Stomach (tissue), 19 donors: ENCODE measurements at places on chromosomes 5 and 9. TPM values are rescaled to one million over a fixed set of nuclear protein-coding genes. Genes with fewer than 3 reads are reported as not detected.
A peak's percentile ranks its signal among the peaks of the same experiment; 100 is the strongest.

GRCh38 chr5:68749631-68750030, 344.2 kb upstream of the SLC30A5 start:
- H3K36me3 ChIP-seq = no peaks in the 10 kb centered on the region
- no peaks in the 10 kb centered on the region for H3K27me3 ChIP-seq
- no peak for DNase-seq
- no peak overlapping the region for H3K4me3 ChIP-seq

DNA sequence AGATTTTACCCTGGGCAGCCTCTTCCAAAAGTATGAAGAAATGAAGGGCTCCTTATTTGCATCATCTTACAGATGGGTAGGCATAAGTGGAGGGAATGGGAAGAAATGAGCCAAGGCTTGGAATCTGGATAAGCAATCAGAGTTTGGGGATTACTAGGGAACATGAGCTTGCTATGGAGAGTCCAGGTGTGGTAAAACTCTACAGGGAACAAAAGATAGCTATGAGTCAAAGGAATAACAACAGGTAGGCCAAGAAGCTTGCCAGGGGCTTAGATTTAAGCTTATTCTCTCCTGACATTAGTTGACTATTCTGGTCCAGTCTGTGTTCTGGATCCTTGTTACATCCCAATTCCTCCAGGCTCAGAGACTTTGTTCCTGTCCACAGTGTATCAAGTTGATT, 16.4 kb downstream of the RFK start:
- DNase-seq = no peak
- H3K27me3 ChIP-seq = no peaks in the 10 kb centered on the region
- H3K36me3 ChIP-seq = no peaks in the 10 kb centered on the region

SIT1 gene
- not detected for total RNA-seq

LCN9 gene
- not detected for total RNA-seq

- no peak overlapping the region for H3K27ac ChIP-seq
- no peak overlapping the region for H3K4me3 ChIP-seq
- no peaks in the 10 kb centered on the region for H3K27me3 ChIP-seq
- no peak for DNase-seq
- H3K4me1 ChIP-seq = no peaks in the 10 kb centered on the region
These were observed 1020.0 kb upstream of the ARRDC3 start for GRCh38 chr5:92402956-92403702.

DNA sequence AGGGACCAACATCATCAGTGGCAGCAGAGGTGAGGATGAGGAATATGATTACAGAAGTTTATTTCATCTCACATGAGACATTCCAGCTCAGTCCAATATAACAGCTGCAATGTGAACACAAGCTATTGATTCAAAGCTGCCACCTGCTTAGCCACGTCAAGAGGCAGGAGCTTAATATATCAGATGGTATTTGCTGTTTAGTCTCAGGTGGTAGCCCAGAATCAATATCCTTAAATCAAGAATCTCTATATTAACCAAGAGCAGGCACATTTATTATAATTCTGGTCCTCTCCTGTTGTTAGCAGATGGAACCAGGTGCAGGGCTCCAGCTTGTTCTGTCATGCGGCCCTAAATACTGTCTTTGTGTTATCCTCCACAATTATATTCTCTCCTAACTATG, 431.6 kb downstream of the ICE1 start:
- no peak overlapping the region for H3K27ac ChIP-seq
- no peak for DNase-seq
- no peaks in the 10 kb centered on the region for H3K27me3 ChIP-seq
- H3K4me1 ChIP-seq = no peaks in the 10 kb centered on the region
- H3K36me3 ChIP-seq = no peaks in the 10 kb centered on the region

GRCh38 chr5:94469894-94470329, 148.5 kb downstream of the KIAA0825 start:
- H3K27ac ChIP-seq = no peak overlapping the region
- no peak for DNase-seq
- H3K4me1 ChIP-seq = no peaks in the 10 kb centered on the region
- H3K4me3 ChIP-seq = no peak overlapping the region

MAP3K1 gene
- 6.1 TPM for total RNA-seq

DNA sequence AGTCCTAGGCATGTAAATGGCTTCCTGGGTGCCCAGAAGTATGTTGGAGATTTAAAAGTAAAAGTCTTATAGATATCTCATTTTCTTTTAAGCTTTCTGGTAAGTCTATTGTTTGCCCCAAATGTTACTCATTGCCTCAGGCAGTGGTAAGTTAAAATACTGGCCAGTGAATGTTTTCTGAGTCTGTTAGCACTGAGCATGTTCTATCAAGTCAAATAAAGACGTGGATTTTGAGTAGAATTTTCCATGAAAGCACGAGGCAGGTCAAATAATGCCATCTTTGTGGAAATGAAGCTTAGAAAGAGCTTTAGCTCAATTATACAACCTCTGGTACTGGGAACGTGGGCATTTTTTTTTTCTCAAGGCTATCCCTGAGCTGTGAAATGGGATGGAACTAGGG, 651.3 kb upstream of the ACO1 start:
- no peaks in the 10 kb centered on the region for H3K36me3 ChIP-seq
- no peaks in the 10 kb centered on the region for H3K4me1 ChIP-seq
- H3K4me3 ChIP-seq = no peak overlapping the region
- no peak for DNase-seq
- H3K27ac ChIP-seq = no peak overlapping the region

- H3K36me3 ChIP-seq = no peaks in the 10 kb centered on the region
- H3K27ac ChIP-seq = no peak overlapping the region
- no peaks in the 10 kb centered on the region for H3K4me1 ChIP-seq
- no peak for DNase-seq
These were observed 29.6 kb downstream of the CAPSL start for GRCh38 chr5:35908814-35909213.

GRCh38 chr5:59449905-59450644, 443.5 kb downstream of the PDE4D start:
- H3K27ac ChIP-seq = no peak overlapping the region
- no peaks in the 10 kb centered on the region for H3K36me3 ChIP-seq
- no peak overlapping the region for H3K4me3 ChIP-seq
- no peaks in the 10 kb centered on the region for H3K27me3 ChIP-seq

GRCh38 chr5:141564216-141564692, 54.5 kb downstream of the DIAPH1 start:
- H3K27ac ChIP-seq = peak overlapping the region; percentile 54
- no peak overlapping the region for H3K4me3 ChIP-seq
- H3K36me3 ChIP-seq = peaks cover 52% of the 10 kb centered on the region
- peak; percentile 96 for DNase-seq
- peaks cover 13% of the 10 kb centered on the region for H3K4me1 ChIP-seq
- no peaks in the 10 kb centered on the region for H3K27me3 ChIP-seq

DNA sequence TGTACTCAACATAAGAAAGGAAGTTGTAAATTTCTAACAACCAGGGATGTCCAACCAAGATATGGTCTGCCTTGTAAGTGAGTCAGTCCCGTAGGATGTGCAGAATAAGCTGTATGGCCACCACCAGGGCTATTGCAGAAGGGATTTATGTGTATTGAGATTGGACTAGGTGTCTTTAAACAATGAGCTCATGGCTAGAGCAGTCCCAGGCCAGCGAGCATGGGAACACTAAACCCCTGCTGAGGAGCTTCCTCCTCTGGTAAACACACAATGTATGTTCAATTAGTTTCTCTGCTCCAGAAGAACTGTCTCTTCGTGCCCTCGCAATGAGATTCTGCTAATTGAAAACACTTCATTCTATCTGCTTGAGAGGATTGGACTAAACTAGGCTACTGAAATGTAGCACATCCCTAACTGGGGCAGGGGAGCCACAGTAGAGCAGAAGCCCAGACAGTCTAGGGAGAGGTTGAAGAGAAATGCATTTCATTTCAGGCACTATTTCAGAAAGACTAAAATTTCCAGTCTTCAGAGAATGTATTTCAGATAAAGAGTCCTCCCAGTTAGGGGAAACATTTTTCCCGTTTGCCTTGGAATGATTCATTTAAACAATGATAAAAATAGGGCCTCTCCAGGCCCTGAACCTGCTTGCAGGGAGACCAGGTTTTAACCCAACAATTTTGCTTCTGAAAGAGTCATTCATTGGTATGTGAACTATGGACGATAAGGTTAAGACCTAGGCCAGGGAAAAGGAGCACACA, 154.7 kb downstream of the FAM114A2 start:
- no peaks in the 10 kb centered on the region for H3K27me3 ChIP-seq
- no peak for DNase-seq
- no peaks in the 10 kb centered on the region for H3K4me1 ChIP-seq

DNA sequence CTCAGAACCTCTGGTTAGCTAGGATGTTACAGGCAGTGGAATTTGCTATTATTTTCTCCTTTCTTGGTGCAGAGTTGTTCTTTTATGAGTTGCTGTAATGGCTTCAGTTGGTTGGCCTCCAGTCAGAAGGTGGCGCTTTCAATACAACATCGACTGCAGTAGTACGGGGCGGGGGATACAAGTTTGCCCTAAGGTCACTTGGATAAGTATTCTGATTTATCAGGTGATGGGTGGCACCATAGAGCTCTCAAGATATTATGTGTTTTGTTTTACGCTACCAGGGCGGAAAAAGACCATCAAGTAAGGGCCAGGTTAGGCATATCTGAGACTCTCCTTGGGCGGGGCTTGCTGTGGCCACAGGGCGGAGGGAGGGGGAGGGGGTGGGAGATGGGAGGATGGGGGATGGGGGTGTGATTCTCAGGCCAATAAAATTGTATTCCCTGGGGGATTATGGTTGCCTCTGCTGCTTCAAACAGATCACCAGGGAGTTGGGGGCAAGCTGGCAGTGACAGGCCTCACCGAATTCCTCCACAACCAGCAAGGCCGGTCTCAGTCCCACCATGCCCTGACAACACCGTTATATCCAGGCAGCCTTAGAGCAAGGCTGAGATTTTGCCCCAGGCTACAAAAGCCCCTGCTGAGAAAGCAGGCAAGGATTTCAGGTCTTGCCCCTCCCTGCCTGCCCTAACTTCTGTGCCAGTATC, 15.9 kb upstream of the RNF38 start:
- peaks cover under 1% of the 10 kb centered on the region for H3K36me3 ChIP-seq
- no peak for DNase-seq

GRCh38 chr9:136138566-136138965, 19.9 kb upstream of the TMEM250 start:
- H3K27ac ChIP-seq = no peak overlapping the region
- DNase-seq = peak; percentile 60
- H3K36me3 ChIP-seq = no peaks in the 10 kb centered on the region
- peaks cover 4% of the 10 kb centered on the region for H3K4me1 ChIP-seq

DNA sequence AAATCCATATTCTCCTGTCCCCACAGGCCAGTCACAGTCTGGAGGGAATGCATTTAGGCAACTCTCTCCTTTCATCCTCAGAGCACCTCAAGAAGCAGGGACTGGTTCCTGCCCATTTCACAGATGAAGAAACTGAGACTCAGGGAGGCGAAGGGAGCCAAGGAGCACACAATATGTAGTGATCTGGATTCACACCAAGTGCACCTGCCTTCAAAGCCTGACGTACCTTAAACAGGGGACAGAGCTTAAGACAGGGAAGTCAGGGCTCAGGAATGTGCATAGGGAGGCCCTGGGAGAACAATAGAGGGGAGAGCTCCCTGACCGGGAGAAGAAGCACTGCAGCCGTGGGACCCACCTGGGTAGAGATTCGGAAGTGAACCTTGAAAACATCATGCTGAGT, 83.0 kb downstream of the GABBR2 start:
- H3K27me3 ChIP-seq = no peaks in the 10 kb centered on the region
- no peak for DNase-seq
- H3K27ac ChIP-seq = no peak overlapping the region
- no peaks in the 10 kb centered on the region for H3K4me1 ChIP-seq
- H3K4me3 ChIP-seq = no peak overlapping the region

EIF4EBP3 gene
- 3.5 TPM for total RNA-seq

- no peaks in the 10 kb centered on the region for H3K36me3 ChIP-seq
- H3K4me3 ChIP-seq = no peak overlapping the region
- H3K4me1 ChIP-seq = peaks cover 4% of the 10 kb centered on the region
- no peaks in the 10 kb centered on the region for H3K27me3 ChIP-seq
- no peak overlapping the region for H3K27ac ChIP-seq
- DNase-seq = no peak
These were observed 76.7 kb upstream of the FST start for GRCh38 chr5:53403758-53404157.

DNA sequence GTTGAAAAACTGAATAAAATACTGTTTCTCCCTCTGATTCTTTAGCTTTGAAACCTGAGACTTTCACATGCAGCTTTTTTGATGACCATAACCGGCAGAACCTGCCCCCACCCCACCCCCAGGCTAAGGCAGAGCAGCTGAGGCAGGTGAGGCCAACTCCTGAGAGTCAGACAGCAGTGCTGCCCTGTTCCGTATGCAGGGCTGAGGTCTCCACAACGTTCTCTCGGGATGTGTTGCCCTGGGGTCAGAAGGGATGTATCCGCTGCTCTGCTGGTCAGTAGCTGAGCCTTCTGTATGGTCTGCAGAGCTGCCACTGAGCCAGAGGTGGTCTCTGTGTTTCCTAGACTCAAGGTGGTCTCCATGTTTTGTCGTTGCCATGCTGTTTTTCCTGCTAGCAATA, 190.5 kb downstream of the AOPEP start:
- peak; percentile 72 for DNase-seq
- H3K27me3 ChIP-seq = no peaks in the 10 kb centered on the region
- H3K36me3 ChIP-seq = no peaks in the 10 kb centered on the region
- no peak overlapping the region for H3K4me3 ChIP-seq

DNA sequence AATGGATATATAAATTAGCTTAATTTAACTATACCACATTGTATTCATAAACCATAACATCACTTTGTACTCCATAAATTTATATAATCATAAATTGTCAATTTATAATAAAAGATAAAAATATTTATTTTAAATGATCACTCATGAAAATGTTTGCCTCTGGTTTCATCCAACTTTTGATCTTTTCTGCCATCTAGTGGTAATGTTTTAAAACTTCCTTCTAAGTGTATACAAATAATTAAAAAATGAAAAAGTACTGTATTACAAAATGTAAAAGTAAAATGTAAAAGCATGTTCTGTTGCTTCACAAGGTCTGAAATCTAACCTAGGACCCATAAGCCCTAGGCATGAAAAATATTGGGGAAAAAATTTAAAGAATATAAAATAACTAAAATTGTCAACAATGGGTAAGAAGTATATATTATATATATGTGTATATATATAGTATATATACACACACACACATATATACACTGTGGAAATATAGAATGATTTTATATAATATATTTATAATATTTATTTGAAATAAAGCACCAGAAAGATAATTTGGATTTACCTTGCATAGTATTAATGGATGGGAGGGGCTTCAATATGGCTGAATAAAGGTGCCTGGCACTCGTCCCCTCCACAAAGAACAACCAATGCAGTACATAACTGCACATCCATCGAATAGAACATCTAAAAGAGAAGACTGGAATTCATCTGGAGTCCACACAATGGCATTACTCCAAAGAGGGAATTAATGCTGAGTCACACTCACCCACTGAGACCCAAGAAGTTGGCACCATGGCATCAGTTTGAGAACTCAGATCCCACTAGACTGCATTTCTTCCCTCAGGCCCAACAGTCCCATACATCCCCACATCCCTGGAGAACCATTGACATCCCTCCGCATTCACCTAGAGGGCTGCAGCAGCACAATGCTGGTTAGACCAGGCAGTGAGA, 32.5 kb downstream of the ANXA1 start:
- H3K27ac ChIP-seq = no peak overlapping the region
- DNase-seq = no peak
- no peaks in the 10 kb centered on the region for H3K36me3 ChIP-seq
- no peaks in the 10 kb centered on the region for H3K27me3 ChIP-seq
- no peak overlapping the region for H3K4me3 ChIP-seq
